ELF-1 (cell line): ENCODE measurements at places on chromosomes 11 and 22.

DNA sequence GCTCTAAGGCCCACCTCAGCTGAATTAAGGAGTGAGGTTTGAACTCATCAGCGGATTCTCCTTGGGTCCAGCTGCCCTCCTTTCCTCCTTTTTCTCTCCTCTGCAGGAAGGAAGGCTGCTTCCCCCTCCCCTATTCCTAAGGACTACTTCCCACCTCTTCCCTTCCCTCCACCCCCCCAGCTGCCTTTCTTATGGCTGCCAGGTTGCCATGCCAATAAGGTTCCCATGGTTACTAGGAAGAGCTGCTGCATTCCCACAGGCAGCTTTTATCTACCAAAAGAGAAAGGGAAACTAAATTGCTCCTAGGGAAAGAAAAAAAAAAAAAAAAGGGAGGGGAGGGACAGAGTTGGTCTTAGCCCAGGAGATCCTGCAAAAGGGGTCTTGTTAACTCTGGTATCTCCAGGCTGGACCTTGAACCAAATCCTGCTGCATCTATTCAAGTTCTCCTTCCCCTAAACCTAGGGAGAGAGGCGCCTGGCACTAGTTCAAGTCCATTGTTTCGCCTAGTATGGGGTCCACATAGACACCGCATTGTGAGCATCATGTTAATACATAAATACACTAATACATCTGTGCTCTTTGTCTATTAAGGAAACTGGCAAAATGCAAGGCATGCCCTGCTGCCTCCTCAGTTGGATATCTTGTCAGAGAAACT is 21.2 kb upstream of the FEZ1 start:
- DNase-seq, result peak; percentile 97

DNA sequence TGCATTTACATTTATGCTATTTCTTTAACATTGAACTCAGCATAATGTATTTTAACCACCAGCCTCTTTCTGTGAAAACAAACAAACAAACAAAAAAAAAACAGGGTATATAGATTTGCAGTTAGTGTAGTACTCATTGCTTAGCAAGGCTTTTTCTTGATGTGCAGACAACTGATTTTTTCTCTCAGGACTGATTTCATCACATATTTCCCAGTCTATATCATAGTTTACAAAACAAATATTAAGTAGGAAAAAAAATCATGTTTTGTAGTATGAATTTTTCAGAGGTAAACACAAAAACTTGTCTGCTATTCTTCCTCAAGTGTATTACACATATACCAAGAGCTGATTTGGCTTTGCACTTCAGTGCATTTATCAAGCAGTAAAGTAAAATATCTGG is 123.0 kb downstream of the PDE3B start:
- no peak for DNase-seq

DNA sequence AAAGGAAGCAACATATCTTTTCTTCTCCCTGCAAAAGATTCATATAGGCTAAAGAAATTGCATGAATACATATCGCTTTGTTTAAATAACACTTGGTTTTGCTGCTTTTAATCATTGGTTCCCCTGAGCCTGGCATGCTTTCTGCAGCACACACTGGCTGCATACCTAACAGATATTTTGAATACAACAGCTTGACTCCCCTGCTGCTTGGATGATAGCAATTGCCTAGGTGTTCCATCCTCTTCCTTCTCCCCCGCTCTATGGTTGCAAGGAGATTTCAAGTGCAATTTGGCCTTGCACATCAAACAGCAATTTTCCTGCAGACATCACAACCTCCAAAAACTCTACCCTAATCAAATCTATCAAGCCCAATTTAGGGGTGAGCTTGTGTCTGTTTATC is 430.0 kb downstream of the NTM start:
- no peak for DNase-seq

GRCh38 chr22:46259374-46259773 is 3.8 kb downstream of the PKDREJ start:
- DNase-seq, result no peak

DNA sequence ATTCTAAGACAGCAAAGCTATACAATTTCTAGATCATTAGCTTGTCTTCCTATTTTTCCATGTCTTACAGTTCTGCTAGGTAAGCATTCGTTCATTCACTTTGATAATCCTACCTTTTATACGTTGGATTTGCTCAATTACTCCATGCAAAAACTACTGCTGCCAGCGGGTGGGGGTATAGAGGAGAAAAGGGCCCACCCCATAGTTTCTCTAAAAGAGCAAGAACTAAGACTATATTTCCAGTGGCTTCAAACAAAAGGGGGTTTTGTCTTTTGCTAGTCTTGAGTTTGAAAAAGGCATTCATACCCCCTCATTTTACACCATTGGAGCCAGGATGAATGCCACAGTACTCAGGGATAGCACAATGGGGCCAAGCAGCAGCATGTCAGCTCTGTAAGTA is 155.7 kb downstream of the WT1 start:
- no peak for DNase-seq

DNA sequence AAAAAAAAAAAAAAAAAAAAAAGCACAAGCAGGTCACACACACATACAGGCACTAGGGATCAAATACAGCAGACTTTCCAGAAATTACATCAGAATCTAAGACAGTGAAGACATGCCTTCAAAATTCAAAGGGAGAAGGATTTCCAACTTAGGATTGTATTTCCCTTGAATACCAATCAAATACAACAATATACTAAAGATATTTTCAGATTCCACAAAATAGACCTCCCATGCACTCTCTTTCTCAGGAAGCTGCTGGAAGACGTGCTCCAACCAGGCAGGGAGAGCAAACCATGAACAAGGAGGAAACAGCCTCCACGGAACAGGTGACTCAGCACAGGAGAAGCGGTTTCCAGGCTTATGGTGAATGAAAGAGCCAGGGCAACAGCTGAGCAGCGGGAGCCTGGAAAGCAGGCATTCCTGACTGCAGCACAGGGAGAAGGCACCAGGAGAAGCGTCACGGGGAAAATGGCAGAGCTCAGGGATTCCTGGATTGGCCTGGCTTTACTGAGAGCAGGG is 32.0 kb downstream of the TMEM184B start:
- DNase-seq, result peak; percentile 87

DNA sequence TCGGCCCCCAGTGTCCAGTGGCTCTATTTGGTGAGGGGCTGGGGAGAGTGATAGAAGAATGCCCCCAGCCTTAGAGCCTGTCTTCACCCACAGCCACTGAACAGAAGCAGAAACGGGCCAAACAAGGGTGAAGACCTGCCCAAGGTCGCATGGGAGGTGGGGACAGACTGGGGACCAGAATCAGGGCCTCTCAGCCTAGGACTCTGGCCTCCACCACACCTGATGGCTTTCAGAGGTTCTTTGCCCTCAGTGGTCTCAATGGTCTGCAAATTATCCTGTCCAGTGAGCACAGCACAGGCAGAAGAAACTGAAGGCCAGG is 4.5 kb upstream of the MYRF start:
- no peak for DNase-seq

GRCh38 chr11:35856756-35857155 is 87.1 kb upstream of the LDLRAD3 start:
- DNase-seq, result no peak

GRCh38 chr11:66327171-66328030 is 8.8 kb downstream of the RIN1 start:
- no peak for DNase-seq

GRCh38 chr22:32686354-32686753 is 115.2 kb upstream of the TIMP3 start:
- no peak for DNase-seq

GRCh38 chr11:118193910-118194566 is 17.6 kb upstream of the SCN2B start:
- DNase-seq, result no peak

GRCh38 chr11:28794405-28794804 is 686.2 kb downstream of the METTL15 start:
- DNase-seq, result no peak

DNA sequence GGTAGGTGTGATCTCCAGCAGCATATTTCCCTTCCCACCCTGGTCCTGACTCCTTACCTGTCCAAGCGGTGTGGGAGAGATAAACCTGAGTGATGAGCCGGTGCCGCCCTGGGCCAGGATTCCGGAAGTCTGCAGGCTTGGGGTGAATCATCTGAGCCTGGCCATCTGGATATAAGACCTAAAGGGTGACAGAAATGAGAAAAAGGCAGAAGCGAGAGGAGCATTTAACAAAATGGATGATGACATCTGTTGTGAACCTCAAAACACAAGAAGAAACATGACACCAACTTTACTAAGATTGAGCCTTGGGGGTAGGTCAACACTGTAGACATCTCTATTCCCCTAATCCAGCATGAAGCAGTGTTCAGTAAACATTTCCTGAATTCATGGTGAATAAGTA is 62.8 kb downstream of the AAMDC start:
- no peak for DNase-seq

DNA sequence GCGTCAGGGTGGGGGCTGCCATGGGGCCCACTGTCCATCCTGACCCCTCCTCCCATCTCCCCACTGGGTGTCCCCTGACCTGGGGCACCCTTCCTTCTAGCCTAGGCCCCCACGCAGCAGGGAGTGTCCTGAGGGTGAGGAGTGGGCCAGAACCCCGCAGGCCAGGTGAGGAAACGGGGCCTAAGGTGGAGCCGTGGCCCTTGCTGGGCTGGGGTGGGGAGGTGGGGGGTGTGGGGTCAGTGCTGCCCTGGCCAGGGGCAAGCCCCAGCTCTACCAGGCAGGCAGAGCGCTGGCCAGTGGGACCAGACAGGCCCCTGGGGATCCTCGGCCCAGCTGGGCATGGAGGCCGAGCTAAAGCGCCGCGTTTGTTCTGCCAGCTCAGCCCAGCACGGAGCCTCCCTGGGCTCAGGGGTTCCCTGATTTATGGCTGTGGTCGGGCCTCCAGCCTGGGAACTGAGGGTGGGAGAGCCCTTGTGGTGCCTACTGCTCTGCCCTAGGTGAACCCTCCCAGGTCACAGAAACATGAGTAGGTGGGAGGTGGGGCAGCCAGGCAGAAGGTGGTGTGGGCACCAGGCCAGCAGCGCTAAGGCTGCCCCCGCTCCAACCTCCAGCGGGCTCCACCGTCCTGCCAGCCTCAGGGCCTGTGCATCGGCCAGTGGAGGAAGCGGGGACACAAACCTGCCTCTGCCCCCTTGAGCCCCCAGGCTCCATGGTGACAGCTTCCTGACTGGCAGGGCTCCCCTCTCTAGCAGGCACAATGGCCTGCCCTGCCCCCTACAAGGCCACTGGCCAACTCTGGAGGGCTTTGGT is 22.4 kb downstream of the TRMU start:
- DNase-seq, result no peak

DNA sequence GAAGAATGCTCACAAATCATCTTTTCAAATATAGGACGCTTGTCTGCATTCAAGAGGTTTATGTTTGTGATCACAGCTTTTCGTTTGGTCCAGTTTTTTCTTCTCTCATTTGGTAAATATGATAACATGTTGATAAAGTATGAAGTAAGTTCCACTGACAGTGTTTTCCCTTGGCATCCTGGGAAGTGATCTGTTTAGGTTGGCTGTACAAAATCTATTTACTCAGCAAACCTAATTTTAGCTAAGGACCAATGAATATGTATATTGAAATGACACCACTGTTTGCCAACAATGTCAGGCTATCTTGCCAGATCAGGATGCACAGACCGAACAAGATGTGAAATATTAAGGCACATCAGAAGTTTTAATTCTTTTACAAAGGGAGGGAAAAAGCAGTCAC is 1230.8 kb downstream of the LRRC4C start:
- no peak for DNase-seq

DNA sequence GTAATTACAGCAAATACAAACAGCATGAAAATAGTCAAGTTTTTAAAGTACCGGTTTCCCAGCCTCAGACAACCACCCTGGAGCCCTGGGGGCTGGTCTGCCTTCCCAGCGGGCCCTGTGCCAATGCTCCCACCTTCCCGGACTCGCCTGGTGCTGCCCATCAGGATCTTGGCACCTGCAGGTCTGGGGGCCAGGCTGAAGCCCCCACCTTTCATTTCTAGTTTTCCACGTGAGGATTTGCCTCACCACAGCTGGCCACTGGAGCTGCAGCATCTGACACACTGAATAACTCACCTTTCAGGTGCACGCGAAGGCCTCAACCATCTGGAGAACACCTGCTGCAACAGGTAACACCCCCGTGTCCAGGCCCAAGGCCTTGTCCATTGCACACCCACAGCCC is 108.7 kb upstream of the THY1 start:
- DNase-seq, result no peak

GRCh38 chr22:37400719-37401118 is 26.6 kb downstream of the ELFN2 start:
- DNase-seq, result no peak

GRCh38 chr11:99934008-99934407 is 753.1 kb upstream of the ARHGAP42 start:
- DNase-seq, result no peak

DNA sequence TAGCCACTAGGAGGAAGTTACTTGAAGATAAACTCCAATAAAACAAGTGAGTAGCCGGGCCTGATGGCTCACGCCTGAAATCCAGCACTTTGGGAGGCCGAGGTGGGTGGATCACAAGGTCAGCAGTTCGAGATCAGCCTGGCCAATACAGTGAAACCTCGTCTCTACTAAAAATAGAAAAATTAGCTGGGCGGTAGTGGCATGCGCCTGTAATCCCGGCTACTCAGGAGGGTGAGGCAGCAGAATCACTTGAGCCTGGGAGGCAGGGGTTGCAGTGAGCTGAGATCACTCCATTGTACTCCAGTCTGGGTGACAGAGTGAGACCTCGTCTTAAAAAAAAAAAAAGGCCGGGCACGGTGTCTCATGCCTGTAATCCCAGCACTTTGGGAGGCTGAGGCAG is 34.0 kb upstream of the CLPB start:
- DNase-seq, result no peak

DNA sequence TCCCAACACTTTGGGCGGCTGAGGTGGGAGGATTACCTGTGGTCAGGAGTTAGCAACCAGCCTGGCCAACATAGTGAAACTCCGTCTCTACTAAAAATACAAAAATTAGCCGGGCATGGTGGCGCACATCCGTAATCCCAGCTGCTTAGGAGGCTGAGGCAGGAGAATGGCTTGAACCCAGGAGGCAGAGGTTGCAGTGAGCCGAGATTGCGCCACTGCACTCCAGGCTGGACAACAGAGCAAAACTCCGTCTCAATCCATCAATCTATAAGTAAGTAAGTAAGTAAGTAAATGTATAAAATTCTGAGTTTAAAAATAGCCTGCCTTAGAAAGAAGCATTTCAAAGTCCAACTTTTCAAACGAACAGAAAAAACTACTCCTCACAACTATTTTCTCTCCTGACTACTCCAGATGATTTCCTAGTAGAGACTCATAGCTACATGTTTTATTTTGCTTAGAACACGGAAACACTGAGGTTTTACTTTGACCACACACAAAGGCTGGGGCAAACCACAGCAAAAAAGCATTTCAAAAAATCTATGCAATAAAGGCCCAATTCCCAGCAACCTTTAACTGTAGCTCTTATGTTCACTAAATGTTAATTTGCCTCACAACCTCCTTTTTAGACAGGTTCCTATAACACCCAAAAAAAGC is 16.3 kb downstream of the SPTY2D1 start:
- no peak for DNase-seq

- DNase-seq, result peak; percentile 78
Measured at GRCh38 chr22:30609260-30610185, 2.5 kb downstream of the TCN2 start.

- no peak for DNase-seq
Measured at GRCh38 chr11:13053255-13053917, 44.3 kb downstream of the RASSF10 start.

GRCh38 chr22:22097727-22098228 is 115.2 kb upstream of the TOP3B start:
- DNase-seq, result no peak
